ENCODE measurements at places on chromosomes 1 and 21.

DNA sequence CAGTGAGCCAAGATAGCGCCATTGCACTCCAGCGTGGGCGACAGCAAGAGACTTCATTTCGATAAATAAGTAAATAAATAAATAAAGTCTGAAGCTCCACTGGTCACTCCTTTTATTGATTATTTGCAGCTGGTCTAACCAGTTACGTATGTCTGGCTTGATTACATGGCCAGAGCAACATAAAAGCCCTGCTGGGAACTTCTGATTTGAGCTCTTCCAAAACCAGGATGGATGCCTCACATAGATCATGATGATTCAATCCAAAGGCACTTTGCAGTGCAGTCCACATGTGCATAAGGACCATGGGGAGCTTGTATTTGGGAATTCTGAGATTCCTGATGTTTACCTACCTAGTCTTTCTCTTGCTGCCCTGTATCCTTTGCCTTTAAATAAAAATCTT, 24.0 kb downstream of the NSUN4 start:
- DNase-seq: no peak

GRCh38 chr1:216306830-216307229, 116.4 kb downstream of the USH2A start:
- DNase-seq: no peak

- no peak for DNase-seq
Measured at GRCh38 chr1:67372136-67372535, 58.1 kb downstream of the SERBP1 start.

DNA sequence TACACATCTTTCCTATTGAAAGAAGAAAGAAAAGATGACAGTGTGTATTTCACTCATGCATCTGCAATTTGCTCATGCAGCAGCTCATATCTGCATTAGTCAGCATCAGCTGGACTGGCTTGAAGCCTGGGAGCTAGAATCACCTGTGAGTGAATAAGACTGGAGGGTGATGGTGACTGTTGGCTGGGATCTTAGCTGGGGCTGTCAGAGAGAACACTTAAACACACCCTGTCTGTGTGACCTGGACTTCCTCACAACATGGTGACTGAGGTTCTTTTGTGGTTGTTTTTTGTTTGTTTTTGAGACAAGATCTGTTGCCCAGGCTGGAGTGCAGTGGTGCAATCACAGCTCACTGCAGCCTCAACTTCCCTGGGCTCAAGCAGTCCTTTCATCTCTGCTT, 24.9 kb downstream of the KLHDC7A start:
- DNase-seq: no peak

GRCh38 chr1:172344444-172344843, 76.0 kb upstream of the C1orf105 start:
- no peak for DNase-seq

- no peak for DNase-seq
Measured at GRCh38 chr21:37566790-37567615, 200.4 kb downstream of the DYRK1A start.

DNA sequence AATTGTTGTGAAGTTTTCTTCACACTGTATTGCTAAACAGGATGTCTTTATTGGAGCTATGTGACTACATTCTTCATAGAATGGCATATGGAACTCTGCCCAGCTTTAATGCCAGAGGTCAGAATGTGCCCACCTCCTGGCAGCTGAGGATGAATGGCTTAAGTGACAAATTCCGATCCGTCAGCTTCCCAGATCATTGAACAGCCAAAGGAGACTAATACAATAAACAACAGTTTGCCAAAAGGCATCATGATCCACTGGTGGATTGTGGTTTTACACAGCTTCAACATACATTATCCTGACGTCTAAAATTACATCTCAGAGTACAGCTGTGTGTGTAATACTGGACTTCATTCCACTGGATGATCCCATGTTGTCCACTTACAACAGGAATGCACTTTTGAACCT, 68.7 kb upstream of the C1orf105 start:
- DNase-seq: no peak

Measured in central memory CD4-positive, alpha-beta T cell (primary cell).